A673 (cell line): ENCODE measurements at places on chromosomes 2 and 18. TPM values are rescaled to one million over a fixed set of nuclear protein-coding genes. Genes with fewer than 3 reads are reported as not detected.

- DNase-seq, result peak; percentile 69
These were observed at the start of gene NPAS2 for GRCh38 chr2:100819370-100820272. Gene NPAS2 (plus strand): TSS chr2:100820139. CDS start chr2:100904755, 84,616 bp downstream.

- no peak for DNase-seq
These were observed 25.3 kb upstream of the TNS1 start for GRCh38 chr2:218028189-218028495.

DNA sequence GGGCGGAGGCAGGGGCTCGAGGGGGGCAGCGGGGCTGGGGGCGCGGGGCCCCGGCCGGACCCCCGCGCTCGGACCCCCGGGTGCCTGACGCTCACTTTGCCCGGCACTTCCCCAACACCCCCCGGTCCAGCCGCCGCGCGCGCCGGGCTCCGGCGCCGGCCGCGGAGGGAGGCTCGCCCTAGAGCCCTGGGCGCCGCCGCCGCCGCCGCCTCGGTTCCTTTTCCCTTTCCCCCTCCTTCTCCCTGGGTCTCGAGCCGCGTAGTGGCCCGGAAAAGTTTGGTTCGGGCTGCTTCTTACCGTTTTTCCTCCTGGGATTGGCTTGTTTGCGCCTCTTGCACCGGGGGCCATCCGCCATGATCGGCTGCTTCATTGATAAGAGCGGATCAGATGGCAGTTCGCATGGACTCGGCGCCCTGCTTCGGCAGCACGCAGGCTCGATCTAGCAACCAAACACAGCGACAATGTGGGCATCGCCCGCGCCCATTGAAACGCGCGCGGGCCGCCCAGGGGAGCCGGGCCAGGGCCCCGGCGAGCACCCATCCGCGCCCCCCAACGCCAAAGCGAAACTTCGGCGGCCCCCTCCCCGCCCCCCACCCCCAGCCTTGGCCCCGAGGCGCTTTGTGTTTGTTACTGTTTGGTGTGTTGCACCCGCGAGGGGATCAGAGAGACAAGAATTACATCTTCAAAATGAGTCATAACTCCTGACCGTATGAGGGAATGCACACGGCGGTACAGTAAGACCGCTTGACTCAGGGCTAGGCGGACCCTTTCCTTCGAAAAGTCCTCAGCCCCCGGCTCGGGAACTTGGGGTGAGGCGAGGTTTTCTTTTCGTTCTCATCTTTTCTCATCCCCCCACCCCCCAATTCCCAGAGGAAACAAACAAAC is 2.7 kb downstream of the ZEB2 start:
- peak; percentile 83 for DNase-seq

- no peak for DNase-seq
These were observed 5.7 kb downstream of the C18orf32 start for GRCh38 chr18:49481317-49481716.

DNA sequence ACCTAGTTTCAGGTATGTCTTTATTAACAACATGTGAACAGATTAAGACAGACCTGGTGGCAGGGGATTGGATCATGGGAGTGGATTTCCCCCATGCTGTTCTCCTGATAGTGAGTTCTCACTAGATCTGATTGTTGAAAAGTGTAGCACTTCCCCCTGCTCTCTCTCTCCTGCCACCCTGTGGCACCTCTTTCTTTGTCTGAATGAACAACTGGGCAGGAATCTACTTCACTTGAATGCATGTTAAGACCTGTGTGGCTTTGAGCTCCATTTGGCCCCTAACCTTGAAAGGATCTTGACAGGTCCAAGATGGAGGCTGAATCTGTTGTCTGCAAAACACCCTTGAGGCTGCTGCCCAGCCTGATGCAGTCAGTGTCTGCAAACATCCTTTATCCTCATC is 194.4 kb downstream of the RNF144A start:
- peak; percentile 21 for DNase-seq

DNA sequence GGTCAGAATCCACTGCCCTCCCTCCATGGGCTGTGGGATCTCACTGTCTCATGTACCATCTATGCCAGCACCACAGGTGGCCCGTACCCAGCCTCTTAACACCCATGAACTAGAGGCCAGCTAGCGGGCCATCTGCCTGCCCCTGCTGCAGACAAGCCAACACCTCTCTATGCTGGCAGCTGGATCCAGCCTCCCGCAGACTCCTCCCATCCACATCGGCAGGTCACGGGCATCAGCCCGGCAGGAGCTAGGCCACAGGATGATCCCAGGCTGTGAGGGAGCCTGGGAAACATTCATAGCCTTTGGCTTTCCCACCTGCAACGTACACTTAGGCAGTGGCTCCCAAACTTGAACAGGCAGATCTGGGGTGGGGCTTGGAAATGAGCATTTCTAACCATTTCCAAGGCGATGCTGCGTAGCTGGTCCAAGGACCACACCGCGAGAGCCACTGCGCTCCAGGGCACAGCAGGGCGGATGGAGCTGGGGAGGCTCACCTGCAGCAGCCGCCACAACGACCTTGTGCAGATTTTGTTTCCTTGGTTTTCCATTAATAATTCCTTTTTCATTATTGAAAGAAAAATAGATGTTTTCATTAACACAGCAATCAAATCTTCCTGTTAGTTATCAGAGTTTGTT is 114.7 kb downstream of the KCNF1 start:
- no peak for DNase-seq

DNA sequence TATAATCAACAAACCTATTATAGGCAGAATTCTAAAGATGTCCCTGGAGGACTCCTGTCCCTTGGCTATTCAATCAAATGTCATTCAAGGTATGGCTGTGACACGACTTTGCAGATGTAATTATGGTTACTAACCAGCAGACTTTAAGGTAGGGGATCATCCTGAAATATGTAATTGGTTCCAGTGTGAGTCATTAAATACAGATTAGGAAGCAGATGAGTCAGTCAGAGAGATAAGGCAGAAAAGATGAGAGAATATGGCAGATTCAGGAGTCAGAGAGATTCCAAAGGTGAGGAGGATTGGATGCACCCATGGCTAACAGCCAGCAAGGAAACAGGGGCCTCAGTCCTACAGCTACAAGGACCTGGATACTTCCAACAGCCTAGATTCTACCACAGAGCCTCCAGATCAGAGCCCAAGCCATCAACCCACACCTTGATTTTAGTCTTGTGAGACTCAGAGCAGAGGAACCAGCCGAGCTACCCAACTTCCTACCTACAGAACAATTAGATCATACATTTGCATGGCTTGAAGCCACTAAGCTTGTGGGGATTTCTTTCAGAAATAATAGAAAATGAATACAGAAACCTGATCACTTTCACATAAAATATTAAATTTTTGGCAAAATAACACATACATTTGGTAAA is 11.2 kb upstream of the PROM2 start:
- no peak for DNase-seq

- no peak for DNase-seq
These were observed 62.2 kb downstream of the RBMS1 start for GRCh38 chr2:160431441-160431840.

DNA sequence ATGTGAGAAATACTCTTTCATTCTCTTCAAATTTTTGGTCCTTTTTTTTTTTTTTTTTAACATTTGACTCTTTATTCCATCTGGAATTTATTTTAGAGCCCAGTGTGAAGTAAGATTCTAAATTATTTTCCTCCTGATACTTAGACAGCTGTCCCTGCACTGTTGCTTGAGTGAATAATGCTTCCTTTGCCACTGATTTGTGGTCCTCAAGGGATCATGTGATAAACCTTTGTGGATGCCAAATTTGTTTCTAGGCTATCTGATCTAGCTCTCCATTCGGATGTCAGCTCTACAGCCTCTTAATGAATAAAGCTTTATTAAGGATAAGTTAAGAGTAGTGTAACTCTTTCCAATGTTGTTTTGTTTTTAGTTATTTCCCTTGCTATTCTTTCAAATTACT is 142.3 kb downstream of the SMAD7 start:
- peak; percentile 80 for DNase-seq

GRCh38 chr2:84389794-84390193 is 69.3 kb downstream of the SUCLG1 start:
- no peak for DNase-seq

DNA sequence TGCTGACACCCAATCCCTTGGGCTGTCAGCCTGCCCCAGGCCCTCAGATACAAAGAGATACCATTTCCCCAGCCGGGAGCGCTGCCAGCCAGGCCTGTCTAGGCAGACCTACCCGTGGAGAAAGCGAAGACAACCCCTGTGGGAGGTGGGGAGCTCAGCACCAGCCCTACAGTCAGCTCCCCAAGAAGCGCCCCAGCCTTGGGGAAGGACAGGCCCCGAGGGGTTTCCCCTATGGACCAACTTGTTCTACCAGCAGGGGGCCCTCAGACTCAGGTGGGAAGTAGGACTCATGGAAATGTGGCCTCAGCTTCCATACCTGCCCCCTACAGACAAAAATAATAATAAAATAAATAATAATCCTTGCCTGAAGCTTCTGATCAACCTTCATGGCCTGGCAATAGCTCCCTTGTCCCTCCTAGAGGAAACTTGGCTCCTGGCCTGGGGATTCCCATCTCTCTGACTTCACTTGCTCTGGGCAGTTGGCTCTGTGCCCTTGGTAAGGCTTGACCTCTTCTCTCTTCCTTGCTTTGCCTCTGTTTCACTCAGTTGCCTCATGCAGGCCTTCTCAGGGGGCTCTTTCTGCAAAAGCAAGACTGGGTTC is 7.0 kb downstream of the SLC35F6 start:
- no peak for DNase-seq

DNA sequence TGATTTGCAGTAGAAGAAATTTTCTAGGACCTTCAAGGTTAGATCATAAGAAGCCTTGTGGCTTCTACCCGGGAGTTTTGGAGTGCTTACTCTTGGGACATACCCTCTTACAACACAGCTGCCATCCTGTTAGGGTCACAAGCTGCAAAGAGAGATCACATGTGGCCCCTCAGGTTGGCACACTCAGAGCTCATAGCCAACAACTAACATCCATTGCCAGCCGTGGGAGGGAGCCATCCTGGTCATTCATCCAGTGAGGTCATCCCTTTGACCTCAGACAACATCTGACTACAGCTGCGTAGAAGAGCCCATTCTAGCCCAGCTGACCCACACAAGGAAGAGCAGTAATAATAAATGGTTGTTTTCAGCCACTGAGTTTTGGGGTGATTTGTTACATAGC is 76.9 kb upstream of the NABP1 start:
- no peak for DNase-seq

DNA sequence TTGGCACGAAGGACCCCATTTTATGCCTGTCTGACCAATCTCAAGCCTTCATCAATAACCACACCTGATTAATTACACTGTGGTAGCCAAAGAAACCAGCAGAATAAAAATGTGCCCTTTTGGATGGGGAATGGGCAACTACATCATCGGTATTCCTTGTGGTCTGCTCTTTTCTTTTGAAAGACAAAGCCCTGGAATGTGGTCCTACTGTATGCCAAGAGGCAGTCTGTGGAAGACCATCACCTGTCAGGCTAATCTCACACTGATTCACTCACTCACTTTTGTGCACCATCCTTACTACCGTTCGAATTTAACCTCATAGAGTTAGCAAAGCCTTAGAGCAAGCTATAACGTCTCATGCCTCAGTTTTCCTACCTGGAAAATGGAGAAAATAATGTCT is 275.2 kb upstream of the LRRTM1 start:
- no peak for DNase-seq

DNA sequence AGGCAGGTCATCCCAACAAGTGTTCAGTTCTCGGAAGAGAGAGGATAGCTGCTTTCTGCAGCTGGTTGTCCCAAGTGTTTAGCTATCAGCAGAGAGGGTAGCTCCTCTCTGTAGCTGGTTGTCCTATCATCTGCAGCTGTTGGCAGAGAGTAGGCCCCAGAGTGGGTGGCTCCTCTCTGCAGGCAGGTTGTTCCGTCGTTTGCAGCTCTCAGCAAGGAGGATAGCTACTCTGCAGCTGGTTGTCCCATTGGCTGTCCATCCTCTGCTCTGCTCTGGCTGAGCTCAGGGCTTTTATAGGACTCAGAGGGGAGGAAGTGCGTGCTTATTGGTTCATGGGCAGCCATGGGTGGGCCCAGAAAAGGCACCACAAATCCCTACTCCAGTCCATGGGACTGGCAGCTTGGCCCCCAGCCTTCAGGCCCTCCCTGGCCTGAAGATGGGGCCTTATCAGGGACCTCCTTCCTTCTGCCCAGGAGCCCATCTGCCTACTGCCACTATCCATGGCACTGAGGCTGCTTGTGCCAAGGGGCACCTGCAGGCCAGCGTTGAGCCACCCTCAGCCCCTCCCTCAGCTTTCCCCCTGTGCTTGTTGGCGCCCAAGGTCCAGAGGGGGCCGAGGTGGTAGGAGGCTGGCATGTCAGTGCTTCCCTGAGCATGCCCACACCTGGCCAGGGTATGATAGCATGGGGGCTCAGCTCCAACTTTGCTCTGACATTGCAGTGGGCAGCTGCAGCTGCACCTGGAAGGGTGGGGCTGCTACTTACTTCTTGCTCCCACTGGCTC is 38.3 kb downstream of the TDRD15 start:
- DNase-seq, result no peak

DNA sequence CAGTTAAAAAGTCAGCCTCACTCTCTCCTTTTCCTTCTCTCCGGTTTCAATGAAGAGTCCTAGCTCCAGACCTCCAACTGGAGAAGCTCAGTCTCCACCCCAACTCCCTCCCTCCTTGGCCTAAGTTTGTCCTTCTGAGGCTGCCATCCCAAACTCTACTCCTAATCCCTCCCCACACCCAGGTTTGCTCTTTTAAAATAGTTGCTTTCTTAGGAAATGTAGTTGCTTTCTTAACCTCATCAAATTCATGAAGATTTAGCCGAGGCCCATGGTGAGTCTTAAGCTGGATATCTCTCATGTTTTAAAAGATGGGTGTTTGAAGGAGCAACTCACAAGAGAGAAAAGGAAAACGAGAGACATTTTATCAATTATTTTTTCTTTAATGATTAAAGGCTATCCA is 937 bp upstream of the LANCL1 start:
- no peak for DNase-seq

GRCh38 chr2:11444737-11445136 is 21.2 kb downstream of the E2F6 start:
- no peak for DNase-seq

DNA sequence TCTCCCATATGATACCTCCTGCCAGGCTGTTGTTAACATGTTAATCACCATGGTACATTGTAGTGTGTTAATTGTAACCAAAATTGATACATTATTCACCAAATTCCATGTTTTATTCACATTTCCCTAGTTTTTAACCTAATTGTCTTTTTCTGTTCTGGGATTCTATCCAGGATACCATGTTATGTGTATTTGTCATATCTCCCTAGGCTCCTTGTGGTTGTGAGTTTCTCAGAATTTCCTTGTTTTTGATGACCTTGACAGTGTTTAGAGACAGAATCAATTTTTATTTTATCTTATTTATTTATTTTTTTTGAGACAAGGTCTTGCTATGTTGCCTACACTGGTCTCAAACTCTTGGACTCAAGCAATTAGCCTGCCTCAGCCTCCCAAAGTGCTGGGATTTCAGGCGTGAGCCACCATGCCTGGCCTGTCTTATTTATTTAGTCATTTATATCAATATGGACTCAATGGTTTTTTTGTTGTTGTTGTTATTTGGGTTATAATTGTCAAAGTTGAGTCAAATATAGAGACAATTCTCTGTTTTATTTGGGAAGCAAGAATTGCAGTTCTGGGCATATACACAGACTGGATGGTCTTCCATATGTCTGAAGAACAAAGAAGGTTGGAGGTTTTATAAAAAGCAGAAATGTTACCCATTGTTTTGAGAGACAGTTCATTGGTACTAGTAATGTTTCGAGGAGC is 42.6 kb downstream of the INPP4A start:
- DNase-seq, result no peak

Gene YIPF4
- total RNA-seq, result 39.9 and 40.7 TPM in 2 replicates

Gene CREG2
- total RNA-seq, result not detected in 2 replicates

Gene ADAM23
- total RNA-seq, result 0.21 and 0.44 TPM in 2 replicates
